Stimulated activated CD8-positive, alpha-beta memory T cell treated with anti-CD3 and anti-CD28 coated beads, Interleukin-2, amount 100 ng/mL, for 1 hour (primary cell): ENCODE measurements at places on chromosomes 2 and 18.

DNA sequence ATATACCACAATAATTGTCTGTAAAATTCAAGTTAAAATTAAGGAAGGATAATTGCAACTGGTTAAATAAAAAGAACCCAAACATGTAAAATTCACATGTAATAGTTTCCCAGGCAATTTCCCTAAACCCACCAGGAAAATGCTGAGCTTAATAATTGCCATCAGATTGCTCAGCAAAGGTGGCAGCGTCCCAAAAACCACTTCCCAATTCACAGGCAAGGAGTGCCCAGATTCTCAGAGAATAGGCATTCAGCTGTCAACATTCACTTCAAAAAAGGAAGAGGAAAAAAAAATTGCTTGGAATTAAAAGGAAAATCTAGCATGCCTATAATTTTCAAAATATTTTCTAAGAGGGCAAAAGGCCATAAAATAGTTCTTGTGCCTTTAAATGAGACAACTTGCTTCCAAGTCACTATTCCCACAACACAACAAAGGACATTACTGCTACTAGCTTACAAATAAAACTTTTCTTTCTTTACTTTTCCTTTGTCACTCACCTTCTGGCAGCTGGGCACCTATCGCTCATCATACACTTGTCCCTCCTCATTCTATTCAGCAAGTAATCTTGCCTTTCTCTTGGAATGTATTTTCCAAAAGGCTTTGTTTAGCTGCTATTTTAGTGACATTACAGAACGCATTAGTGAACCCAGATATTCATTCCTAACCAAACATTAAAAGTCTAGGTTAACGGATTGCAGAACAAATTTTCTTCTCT is 15.2 kb downstream of the SRBD1 start:
- no peak for DNase-seq

DNA sequence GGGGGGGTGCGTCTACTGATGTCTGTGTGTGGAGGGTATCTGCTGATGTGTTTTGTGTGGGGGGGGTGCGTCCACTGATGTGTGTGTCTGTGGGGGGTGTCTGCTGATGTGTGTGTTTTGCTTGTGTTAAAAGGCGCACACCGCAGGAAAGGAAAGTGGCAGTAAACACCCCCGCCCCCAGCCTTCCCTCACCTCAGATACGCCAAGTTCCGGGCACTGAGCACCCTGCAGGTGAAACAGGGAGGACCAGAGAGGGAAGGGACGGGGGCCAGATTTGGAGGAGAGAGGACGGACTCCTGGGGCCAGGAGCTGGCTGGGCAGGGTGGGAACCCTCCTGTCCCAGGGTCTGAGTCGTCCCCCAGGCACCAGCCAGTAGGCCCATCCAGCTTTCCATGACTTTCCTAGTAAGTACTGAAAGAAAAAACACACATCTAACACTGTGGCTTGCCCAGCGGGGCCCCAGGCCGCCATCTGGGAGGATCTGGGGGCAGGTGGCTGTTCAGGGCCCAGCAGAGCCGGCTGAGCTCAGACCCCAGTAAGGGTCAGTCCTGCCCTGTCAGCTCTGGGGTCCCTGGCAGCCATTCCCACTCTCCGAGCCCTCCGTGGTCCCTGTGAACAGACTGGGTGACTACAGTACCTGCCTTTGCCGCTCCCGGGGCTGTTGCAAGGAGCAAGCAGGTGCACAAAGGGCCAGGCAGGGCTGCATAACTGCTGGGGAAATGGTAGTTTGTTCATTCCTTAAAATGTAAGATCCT is 126.9 kb downstream of the NFATC1 start:
- DNase-seq, result no peak

DNA sequence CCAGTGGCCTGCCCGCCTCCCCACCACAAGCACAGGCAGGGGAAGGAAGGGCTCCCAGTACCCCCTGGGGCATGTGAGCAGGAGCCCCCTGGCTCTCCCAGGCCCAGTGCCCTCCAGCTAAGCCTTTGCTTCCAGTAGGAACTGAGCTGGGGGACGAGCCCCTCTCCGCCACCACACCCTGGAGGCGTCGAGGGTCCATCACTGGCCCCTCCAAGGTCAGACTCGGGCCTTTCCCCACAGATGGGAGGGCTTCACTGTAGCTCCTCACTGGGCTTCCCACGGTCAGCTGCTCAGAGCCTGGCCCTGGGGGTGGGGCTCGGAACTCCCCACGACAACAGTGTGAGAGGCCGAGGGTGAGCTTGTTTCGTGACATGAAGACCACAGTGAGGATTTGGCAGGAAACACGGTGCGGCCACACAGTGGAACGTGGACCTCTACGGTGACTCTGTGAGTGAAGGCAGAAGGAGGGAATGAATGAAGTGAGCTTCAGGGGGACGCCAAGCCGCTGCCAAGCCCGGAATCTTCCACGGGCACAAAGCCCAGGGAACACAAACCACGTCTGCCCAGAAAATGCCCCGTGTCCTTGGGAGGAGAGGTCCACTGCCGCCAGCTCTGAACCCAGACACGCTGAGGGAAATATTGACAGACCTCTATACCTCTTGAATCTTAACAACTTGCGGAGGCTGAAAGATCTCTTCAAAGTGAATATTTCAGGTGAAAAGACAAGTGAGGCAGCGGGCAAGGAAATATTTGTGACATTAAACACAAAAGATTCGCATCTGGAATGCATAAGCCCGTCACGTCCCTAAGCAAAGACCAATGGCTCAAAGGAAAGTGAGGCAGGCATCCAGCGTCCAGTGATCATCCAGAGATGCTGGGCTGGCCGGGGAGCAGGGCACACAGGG is 144.8 kb upstream of the GPC1 start:
- DNase-seq, result no peak

GRCh38 chr2:235698028-235698427 is 204.2 kb downstream of the AGAP1 start:
- DNase-seq, result no peak

- DNase-seq, result no peak
These were observed 892 bp downstream of the CELF4 start for GRCh38 chr18:37564711-37565100.

DNA sequence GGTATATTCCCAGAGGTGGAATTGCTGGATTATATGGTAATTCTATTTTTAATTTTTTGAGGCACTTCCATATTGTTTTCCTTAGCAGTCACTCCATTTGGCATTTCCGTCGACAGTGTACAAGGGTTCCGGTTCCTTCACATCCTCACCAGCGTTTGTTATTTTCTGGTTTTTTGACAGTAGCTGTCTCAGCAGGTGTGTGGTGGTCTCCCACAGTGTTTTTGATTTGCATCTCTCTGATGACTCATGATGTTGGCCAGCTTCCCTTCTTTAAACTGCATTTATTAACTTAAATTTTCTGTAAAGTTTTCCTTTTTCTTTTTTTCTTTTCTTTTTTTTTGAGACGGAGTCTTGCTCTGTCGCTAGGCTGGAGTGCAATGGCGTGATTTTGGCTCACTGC is 19.7 kb downstream of the SH3BP4 start:
- DNase-seq, result no peak

GRCh38 chr2:174149530-174149929 is 98.8 kb downstream of the OLA1 start:
- no peak for DNase-seq

DNA sequence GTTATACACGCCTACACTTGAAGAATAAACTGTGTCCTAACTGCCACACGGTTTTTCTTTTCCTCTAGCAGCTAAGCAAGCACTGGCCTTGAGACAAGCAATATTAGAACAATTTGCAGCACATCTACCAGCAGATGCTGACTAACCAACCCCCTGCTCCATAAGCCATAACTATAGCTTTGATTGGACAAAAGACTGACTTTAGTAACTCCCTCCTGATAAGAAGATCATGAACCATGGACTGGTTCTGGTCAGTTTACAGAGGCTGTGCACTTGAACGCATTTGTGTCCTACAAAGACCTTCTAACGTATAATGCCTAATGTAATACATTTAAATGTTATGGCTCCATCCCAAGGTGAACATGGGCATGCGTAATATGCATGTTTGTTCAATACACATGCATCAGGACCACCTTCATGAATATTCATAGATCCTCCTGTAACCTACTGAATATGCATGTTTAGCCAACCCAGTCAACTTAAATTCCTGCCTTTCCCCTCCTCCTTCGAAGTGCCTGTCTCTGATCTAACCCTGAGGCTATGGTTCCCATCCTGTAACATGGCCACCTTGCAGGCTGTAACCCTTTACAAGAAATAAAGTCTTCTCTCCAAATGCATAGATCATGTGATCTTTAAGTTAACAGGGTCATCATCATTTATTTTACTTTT is 26.5 kb downstream of the SLC4A5 start:
- DNase-seq, result no peak

- DNase-seq, result no peak
These were observed 42.5 kb upstream of the IL1R2 start for GRCh38 chr2:101949304-101949703.

GRCh38 chr18:902229-902628 is 2.4 kb upstream of the ADCYAP1 start:
- DNase-seq, result no peak

GRCh38 chr2:84939426-84940087 is 31.4 kb upstream of the KCMF1 start:
- peak; percentile 42 for DNase-seq

DNA sequence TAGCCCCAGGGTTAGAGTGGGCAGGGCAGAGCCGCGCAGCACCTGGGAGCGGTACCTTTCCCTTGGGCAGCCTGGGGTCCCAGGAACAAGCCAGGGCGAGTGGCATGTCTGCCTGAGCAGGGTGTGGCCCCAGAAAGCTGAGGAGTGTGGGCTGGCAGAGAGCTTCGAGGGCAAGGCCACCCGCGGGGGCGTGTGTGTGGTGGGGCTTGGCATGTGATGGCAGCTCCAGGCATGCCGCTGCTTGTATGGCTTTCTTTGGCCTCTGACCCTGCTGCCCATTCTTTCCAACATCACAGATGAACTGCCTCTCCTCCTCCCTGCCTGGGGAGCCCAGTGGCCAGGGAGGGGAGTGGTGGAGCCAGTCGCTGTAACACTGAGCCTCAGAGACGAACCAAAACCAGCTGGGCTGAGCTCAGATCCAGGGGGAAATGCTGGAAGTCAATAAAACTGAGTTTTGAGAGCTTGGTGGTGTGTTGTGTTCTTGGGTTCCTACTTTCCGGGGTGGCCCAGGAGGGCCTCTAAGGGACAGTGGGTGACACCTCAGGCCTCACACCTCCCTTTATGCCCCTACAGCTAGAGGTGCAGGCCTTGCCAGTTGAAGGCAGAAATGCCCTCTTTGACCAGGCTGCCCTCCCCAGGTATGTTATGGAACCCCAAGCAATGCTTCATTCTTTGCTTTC is 7.4 kb downstream of the DNAJB2 start:
- no peak for DNase-seq

DNA sequence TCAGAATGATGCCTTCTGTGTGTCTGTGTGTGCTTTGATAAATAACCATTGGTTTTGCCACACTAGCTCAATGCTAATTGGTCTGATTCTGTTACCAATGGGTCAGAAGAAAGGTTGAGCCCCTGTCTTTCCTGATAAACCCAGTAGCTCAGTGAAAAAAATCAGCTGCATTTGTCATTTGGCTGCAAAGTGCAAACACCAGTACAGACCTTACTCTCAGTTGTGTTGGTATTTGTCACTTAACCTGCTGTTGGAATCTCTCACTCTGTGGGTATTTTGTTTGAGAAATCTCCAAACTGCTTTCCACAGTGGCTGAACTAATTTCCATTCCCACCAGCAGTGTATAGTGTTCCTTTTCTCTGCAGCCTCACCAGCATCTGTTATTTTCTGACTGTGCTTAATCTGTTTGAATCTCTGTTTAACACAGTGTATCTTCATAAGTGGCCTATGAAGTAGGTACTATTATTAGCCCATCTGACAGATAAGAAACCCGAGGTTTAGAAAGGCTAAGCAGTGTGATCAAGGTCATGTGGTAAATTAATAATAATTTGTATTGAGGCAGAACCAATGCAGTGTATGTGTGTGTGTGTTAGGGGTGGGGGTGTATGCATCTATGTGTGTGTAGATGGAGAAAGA is 26.7 kb downstream of the LIMS1 start:
- DNase-seq, result no peak

DNA sequence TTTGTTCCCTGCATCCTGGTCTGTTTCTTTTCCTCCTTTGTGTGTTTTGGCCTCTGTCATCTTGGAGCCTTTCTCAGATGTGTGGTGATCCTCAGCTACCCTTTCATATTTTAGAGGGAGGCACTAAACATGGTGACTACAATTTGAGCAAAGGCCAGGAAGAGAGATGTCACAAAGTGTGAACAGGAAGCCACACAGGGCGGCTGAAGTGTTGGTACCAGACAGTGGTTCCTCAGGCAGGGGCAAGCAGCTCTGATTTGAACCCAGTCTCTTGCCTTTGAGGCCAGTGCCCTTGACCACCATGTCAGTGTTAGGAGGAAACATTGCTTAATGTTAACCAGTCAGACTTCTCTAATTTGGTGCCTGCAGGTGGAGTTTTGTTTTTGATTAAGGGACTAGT is 9.2 kb downstream of the LRRFIP1 start:
- no peak for DNase-seq

- DNase-seq, result no peak
These were observed 83.7 kb downstream of the INPP5D start for GRCh38 chr2:233143700-233144331.

GRCh38 chr2:226475650-226476049 is 324.0 kb downstream of the IRS1 start:
- DNase-seq, result no peak

GRCh38 chr2:32986480-32986879 is 39.7 kb downstream of the LTBP1 start:
- no peak for DNase-seq

DNA sequence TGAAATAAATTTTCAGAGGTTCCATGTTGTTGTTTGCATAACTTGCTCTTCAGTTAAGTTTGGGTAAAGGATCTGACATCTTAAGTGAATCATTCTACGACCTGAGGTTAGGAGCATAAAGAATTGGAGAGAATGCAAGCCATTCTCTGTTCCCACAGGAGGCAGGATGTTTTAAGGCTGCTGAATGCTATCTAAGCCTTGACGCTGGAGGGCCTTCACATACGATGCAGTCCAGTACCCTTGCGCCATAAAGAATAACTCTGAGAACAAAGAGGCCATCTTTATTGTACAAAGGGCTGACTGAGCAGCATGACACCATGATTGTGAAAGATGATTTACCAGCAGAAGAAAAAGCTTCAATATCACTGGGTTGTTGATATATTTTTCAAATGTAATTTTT is 198.4 kb downstream of the NYAP2 start:
- DNase-seq, result no peak

- no peak for DNase-seq
These were observed 80.8 kb upstream of the CERS6 start for GRCh38 chr2:168375195-168375798.
